ENCODE measurements at places on chromosomes 2 and 18.

DNA sequence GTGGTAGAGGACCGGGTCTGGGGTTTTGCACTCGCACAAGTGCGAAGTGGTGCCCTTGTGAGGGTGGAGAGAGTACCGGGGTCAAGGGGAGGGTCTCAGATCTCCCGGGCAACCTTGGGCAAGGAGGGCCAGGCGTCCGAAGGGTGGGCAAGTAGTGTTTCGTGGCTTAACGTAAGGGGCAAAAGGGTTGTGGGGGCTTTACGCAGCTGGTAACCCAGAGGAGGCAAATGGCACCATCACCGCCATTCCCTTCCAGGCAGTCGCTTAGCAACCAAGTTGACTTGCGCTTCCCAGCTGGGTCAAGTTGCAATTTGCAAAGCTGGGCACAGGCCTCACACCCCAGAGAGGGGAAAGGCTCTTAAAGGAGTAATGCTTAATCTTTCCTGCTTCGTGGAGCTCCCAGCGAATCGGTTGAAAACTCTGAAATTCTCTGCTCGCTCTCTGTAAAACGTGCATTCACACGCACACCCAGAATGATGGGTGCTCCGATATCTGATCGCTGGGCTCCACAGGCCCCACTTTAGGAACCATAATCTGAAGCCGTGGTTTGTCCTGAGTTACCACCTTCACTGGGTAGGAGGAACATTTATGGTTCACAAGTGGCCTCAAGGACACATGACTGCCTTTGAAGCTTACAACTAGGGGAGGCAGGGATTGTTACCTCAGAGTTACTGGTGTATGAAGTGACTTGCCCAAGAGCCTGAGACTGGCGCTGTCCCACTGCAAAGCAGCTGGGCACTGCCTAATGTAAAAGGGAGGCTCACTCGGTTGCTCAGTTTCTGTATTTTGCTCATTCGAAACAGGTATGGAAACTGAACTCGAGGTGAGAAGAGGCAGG lies 127.9 kb downstream of the UXS1 start:
- DNase-seq, result no peak

GRCh38 chr2:1402064-1402463 lies 11.2 kb upstream of the TPO start:
- no peak for DNase-seq

GRCh38 chr2:127743477-127744026 lies 42.3 kb downstream of the SFT2D3 start:
- no peak for DNase-seq

DNA sequence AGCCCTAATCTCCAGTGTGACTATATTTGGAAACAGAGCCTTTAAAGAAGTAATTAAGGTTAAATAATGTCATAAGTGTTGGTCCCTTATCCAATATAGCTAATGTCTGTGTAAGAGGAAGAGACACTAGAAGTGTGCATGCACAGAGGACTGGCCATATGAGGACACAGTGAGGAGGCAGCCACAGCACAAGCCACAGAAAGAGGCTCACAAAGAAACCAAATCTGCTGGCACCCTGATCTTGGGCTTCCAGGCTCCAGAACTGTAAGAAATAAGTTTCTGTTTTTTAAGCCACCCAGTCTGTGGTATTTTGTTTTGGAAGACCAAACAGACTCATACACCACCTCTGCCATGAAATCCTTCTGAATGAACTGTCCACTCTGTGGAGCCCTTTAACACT lies 186.4 kb upstream of the SLC39A10 start:
- DNase-seq, result no peak

GRCh38 chr18:31209041-31209440 lies 46.4 kb upstream of the DSC1 start:
- DNase-seq, result no peak

- no peak for DNase-seq
Measured at GRCh38 chr2:206324869-206325268, 50.4 kb downstream of the ZDBF2 start.

DNA sequence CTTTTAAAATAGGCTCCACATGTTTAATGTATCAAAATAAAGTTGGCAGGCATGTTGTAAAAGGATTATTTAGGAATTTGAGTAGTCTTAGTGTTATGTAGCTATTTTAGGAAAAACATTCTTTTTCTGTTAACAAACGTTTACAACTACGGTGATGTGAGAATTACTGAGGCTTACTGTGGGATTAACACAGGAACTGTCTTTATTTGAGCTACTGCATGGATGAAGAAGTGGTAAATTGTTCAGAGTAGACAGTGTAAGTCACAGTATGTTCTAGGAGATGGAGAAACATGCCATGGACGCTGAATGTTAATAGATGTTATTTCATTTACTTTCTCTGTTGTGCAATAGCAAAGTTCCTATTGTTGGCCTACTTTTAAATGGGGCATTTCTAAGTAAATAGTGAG lies 1.6 kb downstream of the PPM1B start:
- DNase-seq, result no peak

DNA sequence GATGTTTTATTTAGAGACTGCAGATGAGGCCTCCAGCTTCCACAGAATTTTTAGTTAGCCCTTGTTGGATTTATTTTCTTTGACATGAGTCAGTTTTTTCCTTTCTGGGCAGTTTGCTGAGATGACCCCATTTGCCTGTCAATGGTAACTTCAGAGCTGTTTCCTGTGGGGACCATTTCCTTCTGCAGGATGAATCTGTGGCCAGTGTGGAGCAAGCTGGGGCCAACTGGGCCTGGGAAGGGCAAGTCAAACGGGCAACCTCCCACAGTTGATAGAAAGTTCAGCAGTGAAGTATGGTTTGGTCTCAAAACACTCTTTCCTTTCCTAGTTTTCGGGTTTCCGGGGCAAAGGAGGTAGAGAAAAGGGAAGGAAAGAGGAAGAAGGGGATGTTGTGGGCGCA lies 291.4 kb upstream of the NRP2 start:
- DNase-seq, result no peak

- DNase-seq, result no peak
Measured at GRCh38 chr2:127943186-127943585, 57.4 kb upstream of the AMMECR1L start.

GRCh38 chr18:58838165-58838860 lies 26.4 kb upstream of the ZNF532 start:
- DNase-seq, result no peak

GRCh38 chr2:175755656-175756386 lies 246.2 kb downstream of the LNPK start:
- DNase-seq, result no peak

- peak; percentile 28 for DNase-seq
Measured at GRCh38 chr2:68031542-68032160, 31.2 kb downstream of the C1D start.

- DNase-seq, result no peak
Measured at GRCh38 chr2:212032032-212032431, 506.6 kb downstream of the ERBB4 start.

- no peak for DNase-seq
Measured at GRCh38 chr2:228798458-228799207, 472.5 kb downstream of the PID1 start.

- no peak for DNase-seq
Measured at GRCh38 chr2:164868563-164869419, 27.2 kb upstream of the COBLL1 start.

DNA sequence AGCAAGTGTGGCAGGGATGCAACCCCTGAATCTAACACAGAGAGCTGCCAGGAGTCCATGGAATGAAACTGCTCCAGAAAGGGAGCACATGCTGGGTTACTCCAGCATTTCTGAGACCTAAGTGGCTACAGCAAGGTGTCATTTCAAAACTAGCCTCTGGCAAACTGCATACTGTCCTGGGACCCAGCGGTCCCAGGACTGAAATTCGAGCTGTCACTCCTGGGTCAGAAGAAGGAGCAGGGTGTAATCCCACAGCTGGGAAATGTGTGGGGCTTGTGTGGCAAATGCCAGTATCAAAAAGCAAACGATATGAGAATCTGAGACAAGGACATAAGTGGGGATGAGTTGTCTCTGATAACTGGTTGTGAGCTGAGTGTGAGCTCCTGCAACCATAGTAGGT lies 70.3 kb upstream of the ACVR1C start:
- DNase-seq, result no peak

DNA sequence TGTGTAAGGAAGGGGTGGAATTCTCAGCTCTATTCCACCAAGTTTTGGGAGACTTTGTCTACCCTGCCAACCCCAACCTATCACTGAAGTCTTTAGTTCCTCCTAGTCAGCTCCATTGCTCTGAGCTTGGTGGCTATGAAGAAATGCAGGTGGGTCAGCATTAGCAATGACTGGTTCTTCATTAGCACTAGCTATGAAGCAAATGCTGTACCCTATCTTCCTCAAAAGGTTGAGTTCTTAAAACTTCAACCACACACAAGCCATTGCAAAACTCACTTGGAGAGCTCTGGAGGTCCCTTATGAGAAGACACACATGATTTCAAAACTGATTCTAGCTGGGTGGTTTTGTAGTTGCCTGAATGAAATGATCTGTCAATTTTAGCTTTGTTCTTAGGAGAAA lies 193.8 kb downstream of the IKZF2 start:
- no peak for DNase-seq

Data from NCI-H1436 treated with DMSO at 0.1 percent for 48 hours (cell line).